ENCODE measurements at places on chromosomes 2 and 18.
A peak's percentile ranks its signal among the peaks of the same experiment; 100 is the strongest.

- DNase-seq = no peak
Observed at GRCh38 chr2:170967553-170967952, 38.5 kb downstream of the GORASP2 start.

DNA sequence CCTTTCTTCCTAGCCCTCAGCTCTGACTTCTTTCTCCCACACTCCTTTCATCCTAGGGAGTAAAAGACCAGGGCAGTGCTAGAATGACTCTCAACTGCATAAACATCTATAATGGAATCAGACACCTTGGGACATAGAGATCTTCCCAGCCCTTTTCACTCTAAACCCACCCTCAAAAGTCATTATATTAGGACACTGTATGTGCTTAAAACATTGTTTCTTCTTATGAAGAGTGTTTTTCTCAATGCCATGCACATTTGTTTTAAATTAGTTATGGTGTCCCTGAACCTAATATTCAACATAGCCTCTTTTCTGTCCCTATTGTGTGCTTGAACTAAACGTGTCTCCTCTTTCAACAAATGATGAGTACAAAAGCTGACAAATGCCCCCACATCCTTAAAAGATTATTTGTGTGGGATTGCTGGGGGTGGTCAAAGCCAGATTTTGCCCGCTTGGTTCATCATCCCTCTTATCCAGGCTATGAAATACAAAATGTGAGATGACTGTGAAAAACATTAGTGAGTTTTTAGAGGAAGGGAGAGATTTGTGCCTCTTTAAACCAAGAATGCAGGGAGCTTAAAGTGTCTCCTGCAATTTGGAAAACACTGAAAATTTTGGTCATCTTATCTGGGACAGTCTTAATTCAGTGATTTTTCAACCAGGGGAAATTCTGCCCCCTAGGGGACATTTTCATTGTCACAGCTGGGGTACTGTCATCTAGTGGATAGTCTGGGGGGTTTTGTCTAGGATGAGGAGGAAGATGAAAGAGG, 29.0 kb downstream of the SERPINB5 start:
- peak; percentile 22 for DNase-seq

GRCh38 chr18:24208270-24209035, 69.6 kb downstream of the CABYR start:
- no peak for DNase-seq

GRCh38 chr2:141728142-141728541, 402.7 kb downstream of the LRP1B start:
- no peak for DNase-seq

DNA sequence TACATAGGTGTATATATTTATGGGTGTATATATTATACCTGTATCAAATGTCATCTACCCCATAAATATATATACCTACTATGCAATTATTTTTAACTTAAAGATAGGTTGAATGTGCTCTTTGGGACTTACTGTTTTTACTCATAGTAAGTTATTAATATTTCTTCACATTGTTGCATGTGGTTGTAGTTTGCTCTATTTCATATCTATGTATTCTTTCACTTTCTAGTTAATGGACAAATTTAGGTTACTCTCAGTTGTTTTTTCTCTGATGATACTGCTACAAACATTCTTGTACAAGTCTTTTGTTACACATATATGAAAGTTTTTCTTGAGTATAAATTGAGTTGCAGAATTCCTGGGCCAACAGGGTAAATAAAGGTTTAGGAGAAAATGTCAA, 601.8 kb upstream of the ID2 start:
- DNase-seq = no peak

GRCh38 chr2:98037666-98038336, 42.1 kb upstream of the TMEM131 start:
- DNase-seq = peak; percentile 40

GRCh38 chr18:809985-810642, 1.9 kb downstream of the YES1 start:
- DNase-seq = peak; percentile 29

DNA sequence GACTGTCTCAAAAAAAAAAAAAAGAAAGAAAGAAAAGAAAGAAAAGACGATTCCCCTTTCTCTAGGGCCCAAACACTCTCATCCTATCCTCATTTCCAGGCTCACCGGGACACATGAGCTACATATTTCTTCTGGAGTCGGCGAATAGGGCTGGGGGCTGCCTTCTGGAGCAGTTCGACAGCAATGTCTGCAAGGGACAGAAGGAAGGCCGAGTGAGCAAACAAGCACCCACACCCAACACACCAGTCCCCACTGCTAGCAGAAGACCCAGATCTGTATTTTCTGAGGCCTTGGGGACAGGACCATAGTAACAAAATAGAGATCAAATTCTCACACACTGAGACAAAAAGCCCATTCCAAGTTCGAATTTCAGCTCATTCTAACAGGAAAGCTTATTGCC, 1.2 kb downstream of the CNPPD1 start:
- DNase-seq = no peak

GRCh38 chr18:23066504-23067039, 68.7 kb upstream of the CABLES1 start:
- no peak for DNase-seq

- peak; percentile 71 for DNase-seq
Observed at GRCh38 chr2:168348076-168348475, 100.7 kb upstream of the STK39 start.

GRCh38 chr2:227153758-227154486, 10.1 kb downstream of the COL4A4 start:
- no peak for DNase-seq

DNA sequence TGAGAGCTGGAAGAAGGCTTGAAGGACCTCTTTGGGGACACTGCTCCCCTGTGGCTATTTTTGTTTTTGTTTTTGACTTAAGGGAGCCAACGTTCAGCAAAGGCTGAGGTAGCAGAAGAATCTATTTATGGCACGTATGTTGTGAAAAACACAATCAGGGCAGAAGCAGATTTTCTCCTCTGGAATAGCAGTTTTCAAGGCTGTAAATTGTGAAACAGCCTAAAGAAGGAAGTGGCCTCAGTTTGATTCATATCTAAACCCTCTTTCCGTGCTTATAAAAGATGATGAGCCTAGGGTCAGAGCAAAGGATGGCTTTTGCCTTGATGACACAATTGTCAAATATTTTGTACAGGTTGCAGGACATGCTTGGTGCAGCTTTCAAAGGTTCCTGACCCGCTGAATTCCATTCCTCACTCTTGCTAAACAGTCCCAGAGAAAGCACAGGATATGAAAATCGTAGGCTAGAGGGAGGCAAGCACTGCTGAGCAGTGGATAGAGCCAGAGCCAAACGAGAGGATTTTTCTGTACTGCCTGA, 106.2 kb upstream of the DLX2 start:
- no peak for DNase-seq

All from HAP-1 (cell line).